Stimulated activated CD4-positive, alpha-beta T cell treated with anti-CD3 and anti-CD28 coated beads, Interleukin-12 subunit alpha, Interleukin-12 subunit beta, amount 100 ng/mL, for 4 hours (primary cell): ENCODE measurements at places on chromosomes 3 and 15.
A peak's percentile ranks its signal among the peaks of the same experiment; 100 is the strongest.

DNA sequence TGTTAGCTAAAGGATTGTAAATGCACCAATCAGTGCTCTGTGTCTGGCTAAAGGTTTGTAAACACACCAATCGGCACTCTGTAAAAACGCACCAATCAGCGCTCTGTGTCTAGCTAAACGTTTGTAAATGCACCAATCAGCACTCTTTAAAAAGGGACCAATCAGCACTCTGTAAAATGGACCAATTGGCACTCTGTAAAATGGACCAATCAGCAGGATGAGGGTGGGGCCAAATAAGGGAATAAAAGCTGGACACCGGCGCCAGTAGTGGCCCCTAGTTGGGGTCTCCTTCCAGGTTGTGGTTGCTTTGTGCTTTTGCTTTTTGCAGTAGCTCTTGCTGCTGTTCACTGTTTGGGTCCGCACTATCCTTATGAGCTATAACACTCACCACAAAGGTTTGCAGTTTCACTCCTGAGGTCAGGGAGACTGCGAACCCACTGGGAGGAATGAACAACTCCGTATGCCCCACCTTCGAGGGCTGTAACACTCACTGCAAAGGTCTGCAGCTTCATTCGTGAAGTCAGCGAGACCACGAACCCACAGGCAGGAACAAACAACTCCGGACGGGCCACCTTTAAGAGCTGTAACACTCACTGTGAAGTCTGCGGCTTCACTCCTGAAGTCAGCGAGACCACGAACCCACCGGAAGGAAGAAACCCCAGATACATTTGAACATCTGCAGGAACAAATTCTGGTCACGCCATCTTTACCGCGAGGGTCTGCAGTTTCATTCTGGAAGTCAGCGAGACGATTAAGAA, 1.1 kb upstream of the SUCLG2 start:
- peak; percentile 31 for DNase-seq

GRCh38 chr15:40420071-40420713, 14.6 kb downstream of the IVD start:
- DNase-seq = no peak

DNA sequence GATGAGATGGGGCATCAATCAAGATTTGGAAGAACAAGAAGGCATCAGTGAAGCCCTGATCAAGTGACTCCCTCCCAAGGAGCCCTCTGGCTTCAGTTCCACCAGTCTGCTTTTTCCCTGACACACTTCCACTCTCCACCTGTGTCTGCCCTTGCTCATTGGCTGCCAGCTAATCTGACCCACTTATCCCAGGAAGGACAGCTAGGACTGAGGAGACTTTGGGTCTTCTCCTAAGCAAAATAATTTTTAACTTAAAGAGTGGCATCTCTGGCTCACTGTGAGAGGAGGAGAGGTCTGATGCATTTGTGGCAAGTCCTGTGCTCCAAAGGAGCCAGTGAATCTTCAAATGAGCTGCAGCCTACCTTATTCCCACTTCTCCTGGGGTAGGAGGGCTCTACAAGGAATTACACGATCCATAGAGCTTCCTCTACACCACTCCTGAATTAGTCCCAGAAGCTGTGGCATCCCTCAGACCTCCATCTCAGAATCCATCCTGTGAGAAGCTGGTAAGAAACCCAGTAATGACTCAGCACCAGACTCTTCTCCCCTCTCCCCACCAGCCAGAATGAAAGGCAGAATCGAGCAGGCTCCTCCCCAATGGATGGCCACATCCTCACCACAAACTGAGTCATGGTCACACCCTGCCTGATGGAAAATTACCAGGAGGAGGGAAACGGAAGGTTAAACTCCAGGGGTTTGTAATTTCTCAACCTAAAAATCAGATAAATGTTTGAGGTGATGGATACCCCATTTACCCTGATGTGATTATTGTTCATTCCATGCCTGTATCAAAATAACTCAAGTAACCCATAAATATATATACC, 6.3 kb upstream of the PKM start:
- DNase-seq = peak; percentile 56

DNA sequence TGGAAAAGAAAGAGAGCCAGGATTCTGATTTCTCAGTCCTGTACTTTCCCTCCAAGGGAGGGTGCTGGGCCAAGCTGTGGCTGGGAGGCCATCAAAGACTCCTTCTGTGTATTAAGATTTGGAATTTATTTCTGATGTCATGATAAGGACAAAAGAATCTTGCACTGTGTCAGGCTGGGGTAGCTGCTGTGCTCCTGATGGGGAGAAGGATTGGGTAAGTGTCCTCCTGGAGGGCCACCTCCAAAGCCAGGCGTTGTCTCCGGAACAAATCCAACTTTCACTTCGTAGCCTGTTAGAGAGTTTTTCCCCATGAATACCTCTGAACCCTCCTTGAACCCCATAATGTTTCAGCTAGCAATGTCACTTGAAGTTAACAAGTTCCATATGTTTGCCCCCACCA, 29.9 kb downstream of the CLDN11 start:
- DNase-seq = no peak

GRCh38 chr15:101046826-101047225, 127.7 kb downstream of the LRRK1 start:
- no peak for DNase-seq

- DNase-seq = no peak
Observed at GRCh38 chr3:108887121-108887520, 64.5 kb downstream of the TRAT1 start.

DNA sequence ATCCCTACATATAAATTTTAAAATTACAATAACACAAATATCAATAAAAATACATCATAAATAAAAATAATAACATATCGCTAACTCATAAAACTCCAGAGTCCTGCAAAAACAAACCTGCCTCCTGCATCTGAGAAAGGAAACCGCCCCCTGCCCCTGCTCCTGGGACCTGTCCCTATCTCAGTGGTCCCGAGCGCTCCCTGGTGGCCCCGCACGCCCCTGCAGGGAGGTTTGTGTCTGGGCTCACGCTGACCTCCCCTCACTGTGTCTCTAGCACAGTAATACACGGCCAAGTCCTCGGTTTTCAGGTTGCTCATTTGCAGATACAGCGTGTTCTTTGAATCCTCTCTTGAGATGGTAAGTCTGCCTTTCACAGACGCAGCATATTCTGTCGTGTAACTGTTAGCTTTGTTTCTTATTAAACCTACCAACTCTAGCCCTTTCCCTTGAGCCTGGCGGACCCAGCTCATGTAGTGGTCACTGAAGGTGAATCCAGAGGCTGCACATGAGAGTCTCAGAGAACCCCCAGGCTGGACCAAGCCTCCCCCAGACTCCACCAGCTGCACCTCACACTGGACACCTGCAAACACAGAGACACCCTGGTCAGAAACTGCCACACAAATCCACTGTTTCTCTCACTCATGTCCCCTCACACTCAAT, 554.1 kb downstream of the GOLGA6L6 start:
- DNase-seq = no peak
